Stimulated activated CD8-positive, alpha-beta memory T cell treated with anti-CD3 and anti-CD28 coated beads, Interleukin-2, amount 100 ng/mL, for 1 hour (primary cell): ENCODE measurements at places on chromosomes 3 and 15.

GRCh38 chr3:16486951-16487480 lies 26.5 kb downstream of the RFTN1 start:
- DNase-seq: no peak

DNA sequence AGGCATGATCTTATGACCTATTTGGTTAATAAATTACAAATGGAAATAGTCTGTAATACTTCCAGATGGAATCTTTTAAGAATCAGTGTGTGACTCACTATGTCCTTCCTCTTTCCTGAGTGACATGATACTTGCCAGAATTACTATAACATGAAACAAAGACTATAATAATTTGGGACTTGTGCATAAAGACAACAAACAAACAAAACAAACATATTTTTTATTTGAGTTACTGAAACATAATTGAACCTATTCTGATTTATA lies 1268.1 kb downstream of the OTOL1 start:
- DNase-seq: no peak

GRCh38 chr3:196431181-196432136 lies 768 bp downstream of the UBXN7 start:
- DNase-seq: no peak

GRCh38 chr3:147758771-147759170 lies 349.6 kb downstream of the ZIC1 start:
- no peak for DNase-seq

DNA sequence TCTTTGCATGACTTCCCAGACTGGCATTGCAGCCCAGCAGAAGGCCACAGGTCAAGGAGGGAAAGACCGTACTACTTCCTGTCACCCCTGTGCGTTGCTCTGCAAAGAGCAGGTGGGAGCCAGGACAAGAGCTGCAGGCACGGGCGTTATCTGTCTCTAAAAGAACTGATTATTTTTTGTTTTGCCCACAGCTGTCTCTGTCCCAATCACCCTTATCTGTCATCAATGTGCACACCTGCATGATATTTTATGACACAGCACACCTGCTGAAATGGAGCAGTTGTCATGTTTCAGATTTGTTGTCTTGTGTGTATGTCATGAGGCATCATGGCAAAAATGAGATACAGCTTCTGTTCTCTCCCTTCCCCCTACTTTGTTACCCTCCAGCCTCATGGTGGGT lies 58.8 kb downstream of the SLCO3A1 start:
- no peak for DNase-seq

GRCh38 chr3:140453750-140454149 lies 224.1 kb upstream of the TRIM42 start:
- no peak for DNase-seq

- DNase-seq: no peak
Measured at GRCh38 chr15:66278671-66279070, 14.7 kb upstream of the DIS3L start.

- no peak for DNase-seq
Measured at GRCh38 chr15:81809543-81809942, 236.3 kb downstream of the MEX3B start.

GRCh38 chr3:67689806-67690205 lies 35.4 kb upstream of the SUCLG2 start:
- DNase-seq: no peak

DNA sequence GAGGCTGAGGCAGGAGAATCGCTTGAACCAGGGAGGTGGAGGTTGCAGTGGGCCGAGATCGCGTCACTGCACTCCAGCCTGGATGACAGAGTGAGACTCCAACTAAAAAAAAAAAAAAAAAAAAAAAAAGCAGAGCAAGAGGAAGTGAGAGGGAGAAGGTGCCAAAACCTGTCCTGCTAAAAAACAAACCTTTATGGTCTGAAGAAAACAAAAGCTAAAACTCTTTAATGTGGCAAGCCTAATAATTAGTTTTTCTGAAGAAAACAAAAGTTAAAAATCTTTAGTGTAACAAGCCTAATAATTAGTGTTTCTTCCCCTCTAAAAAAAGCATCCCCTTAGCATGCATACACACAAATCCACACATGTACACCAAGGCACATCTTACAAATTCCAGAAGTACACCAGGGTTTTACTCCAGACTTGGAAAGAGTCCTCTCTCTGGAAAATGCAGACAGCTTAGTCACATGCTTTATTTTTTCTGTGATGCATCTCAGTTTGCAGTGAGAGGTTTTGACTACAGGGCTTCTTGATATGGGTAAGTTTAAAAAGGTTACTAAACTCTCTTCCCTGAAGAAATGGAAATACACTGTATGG lies 65.9 kb downstream of the HACD2 start:
- no peak for DNase-seq

DNA sequence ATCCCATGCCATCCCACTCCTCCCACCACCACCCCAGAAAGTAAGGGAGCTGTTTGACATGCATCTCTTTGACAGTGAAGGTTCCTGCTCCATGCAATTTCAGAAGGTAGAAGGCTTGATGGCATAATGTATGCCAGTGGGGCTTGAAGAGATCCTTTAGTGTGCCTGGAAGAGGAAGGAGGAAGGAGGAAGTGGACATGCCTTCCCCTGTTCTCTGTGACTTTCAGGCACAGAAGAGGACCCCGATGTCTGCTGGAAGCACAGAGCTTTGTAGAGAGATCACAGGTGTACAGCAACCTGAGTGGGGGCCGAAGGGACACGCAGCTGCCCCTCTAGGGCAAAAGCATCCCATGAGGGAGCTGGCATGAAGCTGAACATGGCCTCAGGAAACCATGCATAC lies 171.6 kb downstream of the CD47 start:
- no peak for DNase-seq

DNA sequence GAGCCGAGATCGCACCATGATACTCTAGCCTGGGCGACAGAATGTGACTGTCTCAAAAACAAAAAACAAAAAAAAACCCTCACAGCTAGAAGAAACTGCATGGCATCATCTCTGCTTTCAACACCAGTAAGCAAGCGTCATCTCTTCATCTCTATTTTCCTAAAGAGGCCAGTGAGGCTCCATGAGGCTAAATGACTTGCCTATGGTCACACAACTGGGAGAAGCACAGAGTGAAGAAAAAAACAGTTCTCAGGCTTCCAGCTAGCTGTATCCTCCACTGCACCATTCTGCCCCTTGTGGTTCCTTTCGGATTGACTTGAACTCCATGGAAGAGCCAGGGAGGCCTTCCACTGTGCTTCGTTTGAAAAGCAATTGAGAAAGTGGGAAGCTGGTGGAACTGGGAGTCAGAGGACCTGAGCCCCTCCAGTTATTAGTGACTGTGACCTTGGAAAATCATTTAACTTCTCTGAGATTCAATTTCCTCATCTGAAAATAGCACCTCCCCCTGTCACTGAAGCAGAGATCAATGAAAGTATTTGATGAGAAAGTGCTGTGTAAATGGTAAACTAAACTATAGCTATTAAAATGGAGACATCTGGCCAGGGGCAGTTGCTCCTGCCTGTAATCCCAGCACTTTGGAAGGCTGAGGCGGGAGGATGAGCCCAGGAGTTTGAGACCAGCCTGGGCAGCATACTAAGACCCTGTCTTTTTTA lies 32.1 kb upstream of the DENND4A start:
- DNase-seq: no peak

DNA sequence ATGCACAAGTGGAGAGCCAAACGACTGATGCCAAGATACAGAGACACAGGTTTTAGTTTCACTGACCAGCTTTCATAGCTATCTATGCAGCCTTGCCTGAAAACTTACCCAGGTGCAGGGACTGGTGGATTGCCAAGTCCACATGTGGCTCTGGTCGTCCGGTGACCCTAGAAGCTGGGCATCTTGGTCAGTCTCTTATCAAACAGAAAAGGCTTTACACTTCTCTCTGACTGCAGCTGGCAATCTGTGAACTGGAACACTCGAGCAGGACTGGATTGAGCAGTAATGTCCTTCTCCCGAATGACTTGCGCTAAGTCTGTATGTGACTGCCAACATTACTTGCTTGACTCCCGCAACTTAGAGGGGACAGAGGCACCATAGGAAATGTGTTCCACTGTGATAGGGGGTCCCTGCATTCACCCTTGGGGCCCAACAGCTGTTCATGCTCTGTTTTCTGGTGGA lies 63.0 kb upstream of the SIAH2 start:
- DNase-seq: no peak

DNA sequence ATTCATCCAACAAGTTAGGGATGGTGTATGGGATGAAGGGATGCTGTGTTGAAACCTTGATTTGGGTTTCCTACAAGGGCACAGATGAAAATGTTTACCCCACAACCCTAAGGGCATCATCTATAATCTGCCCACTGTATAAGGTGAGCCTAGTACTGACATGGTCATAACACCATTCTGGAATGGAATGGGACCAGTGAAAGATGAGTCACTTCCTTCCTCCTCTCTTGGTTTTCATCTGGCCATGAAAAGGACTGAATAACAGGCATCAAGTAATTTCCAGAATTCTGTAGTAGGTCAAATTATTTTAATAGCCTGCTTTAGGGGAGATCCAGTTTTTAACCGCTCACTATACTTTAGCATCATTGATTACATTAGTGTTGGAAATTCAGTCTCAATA lies 538.6 kb downstream of the NR2F2 start:
- DNase-seq: no peak

DNA sequence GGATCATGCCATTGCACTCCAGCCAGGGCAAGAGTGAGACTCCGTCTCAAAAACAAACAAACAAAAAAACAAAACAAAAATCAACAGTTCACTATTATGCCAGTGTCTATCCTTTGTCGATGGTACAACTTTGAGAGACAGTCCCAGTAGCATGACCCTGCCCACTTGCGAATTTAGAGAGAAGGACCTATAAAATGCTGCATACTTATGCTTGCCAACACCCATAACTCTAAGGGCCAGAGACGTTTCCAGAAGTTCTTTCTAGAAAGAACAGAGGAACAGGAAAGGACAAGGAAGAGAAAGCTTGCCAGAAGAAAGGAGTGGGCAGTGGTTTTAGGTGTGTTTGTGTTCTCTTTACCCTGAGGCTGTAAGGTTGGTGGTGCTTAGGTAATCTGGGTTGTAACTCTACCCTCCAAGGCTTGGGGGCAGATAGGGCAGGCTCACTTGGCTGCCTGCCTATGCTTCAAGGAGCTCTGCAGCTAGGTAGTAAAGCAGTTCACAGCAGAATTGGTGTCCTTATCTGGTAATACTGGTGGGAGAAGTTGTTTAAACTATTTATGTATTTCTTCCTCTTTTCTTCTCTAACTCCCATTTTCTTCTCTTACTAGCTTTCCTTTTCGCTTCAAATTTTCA lies 50.6 kb upstream of the SPPL2A start:
- DNase-seq: no peak

- DNase-seq: no peak
Measured at GRCh38 chr3:30309961-30310954, 296.1 kb upstream of the TGFBR2 start.

DNA sequence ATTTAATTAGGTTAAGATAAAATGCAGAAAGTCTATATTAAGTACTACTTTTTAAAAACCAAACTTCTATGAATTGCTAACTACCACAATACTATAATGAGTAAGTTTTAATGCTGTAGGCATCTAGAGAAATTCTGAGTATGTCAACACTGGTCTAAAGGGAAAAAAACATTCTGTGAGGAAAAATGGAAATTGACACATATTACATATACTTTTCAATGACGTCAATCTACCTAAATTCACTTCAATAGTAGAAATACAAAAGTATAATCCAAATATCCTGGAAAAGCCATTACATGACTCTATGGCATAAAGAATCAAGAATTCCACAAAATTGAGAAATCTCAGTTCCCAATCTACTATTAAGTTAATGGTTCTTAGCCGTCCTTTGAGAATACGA lies 2.2 kb downstream of the SECISBP2L start:
- DNase-seq: no peak

GRCh38 chr3:119637679-119638477 lies 22.5 kb downstream of the POPDC2 start:
- no peak for DNase-seq

DNA sequence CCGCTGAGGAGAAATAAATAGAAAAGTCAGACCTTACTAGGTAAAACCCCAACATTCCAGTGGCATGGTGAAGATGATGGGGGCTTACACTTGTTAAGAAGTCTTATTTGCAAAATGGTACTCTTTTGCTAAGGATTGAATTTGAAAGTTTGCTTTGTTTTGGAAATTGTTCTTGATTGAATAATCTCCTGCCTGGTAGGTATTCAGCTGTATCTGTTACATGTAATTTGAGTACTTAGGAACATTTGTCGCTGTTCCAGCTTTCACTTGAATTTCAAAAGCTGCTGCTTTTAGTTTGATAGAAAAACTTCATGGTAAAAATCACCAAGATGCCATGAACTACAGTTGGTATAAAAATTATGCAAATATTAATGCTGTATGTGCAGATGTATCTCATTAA lies 44.6 kb downstream of the TFG start:
- no peak for DNase-seq

DNA sequence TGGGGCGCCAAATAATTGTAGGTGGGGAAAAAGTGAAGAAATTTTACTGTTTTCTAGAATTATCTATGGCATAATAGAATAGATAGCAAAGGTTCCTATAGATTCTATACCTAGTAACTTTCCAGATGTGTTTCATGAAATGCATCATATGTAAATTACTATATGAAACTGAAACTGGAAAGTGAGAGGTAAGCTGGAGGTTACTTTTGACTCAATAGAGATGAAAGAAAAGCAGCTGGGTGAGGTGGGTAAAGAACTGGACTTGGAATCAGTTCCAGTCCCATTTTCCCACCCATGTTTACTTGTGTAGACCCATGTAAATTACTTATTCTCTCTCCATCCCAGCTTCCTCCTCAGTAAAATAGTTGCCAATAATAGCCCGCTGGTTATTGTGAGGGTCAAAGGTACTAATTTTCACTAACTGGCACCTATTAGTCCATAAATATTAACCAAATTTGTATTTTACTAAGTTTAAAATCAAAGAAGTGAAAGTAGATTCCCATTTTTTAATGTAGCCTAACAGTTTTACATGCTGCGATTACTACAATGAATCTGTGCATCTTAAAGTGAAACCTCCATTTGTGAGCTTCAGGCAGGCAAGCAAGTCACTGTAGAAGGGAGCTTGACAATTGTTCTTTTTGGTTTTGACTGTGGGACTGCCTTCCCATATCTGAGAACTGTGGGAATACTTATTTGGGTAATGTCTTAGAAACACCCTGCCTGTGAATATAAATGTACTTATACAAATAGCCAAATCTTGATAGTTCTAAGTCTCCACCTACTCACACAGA lies 312.1 kb downstream of the SLC9A9 start:
- no peak for DNase-seq

GRCh38 chr3:127768346-127769008 lies 53.8 kb downstream of the MGLL start:
- DNase-seq: no peak

- no peak for DNase-seq
Measured at GRCh38 chr3:78908236-78908635, 859.6 kb downstream of the ROBO1 start.

DNA sequence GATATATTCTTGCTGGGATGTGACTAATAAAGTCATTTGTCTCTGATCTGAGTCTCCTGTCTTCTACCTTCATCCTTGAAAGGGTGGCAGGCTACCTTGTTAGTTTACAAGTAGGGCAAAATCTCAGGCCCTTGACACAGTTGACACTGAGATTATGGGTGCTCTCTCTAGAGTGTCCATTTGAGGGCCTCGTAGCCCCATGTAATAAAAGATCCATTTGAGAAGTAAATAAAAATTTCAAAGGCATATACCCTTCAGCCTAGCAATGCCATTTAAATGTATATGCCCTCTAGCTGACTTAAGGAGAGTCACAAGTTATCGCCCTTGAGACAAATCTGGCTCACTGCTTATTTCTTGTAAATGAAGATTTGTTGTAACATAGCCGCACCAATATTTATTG lies 98.6 kb downstream of the TCF12 start:
- DNase-seq: no peak
